ENCODE measurements at places on chromosomes 11 and 22. TPM values are rescaled to one million over a fixed set of nuclear protein-coding genes. Genes with fewer than 3 reads are reported as not detected.
A peak's percentile ranks its signal among the peaks of the same experiment; 100 is the strongest.

DNA sequence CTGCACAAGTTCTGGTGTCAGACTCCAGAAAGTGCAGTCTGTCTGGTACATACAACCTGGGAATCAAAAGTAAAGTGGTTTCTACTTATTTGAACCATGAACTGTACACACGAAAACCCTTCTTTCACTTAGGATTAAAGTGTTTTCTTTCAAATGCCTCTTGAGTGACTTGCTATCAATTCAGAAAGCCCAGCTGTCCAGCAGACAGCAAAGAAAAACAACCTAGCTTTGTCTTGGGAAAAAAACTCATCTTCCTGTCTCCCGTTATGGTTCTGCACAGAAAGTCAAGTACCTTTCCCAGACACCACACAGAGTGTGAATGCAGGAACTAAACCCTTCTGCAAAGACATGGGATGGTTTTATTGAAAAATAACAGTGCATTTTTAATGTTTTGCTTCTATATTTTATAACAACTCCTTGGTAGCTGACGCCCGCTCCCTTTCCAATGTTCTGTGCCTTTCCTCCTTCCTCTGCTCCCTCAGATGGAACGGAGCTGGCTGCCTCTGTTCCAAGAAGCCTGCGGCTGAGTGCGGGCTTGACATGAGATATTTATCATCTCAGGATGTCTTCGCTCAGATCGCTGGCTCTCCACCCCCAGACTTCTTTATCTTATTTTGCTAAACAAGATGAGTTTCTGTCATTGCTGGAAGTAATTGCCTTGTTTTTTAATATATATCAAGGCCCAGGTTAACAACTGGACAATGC, 322.3 kb upstream of the B3GAT1 start:
- no peak for DNase-seq

- no peak for DNase-seq
Measured at GRCh38 chr11:41786087-41786486, 326.6 kb upstream of the LRRC4C start.

DNA sequence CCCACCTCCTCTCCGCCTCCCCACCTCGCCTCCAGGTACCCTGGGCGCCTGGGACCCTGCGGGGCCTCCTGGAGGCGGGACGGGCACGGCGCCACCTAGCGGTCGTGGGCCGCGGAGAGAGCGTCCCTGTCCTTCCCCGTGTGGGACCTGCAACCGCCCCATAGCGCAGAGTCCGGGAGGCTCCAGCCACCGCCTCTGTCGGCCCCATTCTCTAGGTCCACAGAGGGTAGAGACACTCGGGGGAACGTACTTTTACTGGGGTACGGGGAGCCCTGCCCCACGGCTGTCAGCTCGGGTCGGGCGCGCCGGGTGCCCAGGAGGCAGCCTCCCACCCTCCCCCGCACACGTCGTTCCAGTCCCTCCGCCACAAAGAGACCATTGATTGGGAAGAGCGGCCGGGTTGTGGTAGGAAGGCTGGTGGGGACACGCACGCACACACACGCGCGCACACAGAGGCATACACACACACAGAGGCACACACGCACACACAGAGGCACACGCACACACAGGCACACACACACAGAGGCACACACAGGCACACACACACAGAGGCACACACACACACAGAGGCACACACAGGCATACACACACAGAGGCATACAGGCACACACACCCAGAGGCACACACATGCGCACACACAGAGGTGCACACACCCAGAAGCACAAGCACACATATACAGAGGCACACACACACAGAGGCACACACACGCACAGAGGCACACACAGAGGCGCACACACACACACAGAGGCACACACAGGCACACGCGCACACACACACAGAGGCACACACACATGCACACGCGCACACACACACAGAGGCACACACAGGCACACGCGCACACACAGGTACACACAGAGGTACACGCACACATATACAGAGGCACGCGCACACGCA, 12.6 kb upstream of the NECTIN1 start:
- no peak for DNase-seq

- DNase-seq: peak; percentile 57
Measured at GRCh38 chr11:71489311-71490043, 36.5 kb downstream of the NADSYN1 start.

The TREH gene
- 0.09 TPM for polyA plus RNA-seq

The CXCR5 gene
- polyA plus RNA-seq: not detected

- no peak for DNase-seq
Measured at GRCh38 chr22:26953012-26953883, 295.9 kb downstream of the MIAT start.

DNA sequence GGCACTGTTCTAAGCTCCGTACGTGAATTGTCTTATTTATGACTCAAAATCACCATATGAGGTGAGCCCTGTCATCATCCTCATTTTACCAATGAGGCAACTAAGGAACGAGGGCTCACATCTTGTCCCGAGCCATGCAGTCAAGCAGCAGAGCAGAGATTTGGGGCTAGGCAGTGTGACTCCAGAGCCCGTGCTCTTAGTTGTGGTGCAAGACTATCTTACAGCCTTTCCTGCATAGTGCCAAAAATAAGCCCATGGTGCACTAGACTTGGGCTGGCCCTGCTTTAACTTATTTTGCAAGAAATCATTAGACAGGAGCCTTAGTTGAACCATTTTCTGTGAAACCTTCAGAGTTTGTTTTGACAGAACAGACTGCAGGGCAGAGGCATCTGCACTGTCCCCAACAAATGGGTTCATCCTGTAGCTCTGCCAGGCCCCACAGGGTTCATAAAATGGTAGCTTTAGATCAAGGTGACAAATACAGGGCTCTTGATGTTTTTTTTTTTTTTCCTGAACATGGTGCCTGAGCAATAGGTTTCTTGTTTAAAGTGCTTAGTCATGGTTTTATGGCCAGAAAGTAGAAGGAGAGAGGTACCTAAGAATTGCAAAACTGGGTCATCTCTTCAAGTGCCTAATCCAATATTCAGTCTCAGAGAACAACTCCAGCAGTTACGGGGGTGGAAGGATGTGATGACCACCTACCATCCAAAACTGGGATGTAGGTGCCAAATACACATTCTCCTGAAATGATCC, 56.6 kb downstream of the BMAL1 start:
- no peak for DNase-seq

DNA sequence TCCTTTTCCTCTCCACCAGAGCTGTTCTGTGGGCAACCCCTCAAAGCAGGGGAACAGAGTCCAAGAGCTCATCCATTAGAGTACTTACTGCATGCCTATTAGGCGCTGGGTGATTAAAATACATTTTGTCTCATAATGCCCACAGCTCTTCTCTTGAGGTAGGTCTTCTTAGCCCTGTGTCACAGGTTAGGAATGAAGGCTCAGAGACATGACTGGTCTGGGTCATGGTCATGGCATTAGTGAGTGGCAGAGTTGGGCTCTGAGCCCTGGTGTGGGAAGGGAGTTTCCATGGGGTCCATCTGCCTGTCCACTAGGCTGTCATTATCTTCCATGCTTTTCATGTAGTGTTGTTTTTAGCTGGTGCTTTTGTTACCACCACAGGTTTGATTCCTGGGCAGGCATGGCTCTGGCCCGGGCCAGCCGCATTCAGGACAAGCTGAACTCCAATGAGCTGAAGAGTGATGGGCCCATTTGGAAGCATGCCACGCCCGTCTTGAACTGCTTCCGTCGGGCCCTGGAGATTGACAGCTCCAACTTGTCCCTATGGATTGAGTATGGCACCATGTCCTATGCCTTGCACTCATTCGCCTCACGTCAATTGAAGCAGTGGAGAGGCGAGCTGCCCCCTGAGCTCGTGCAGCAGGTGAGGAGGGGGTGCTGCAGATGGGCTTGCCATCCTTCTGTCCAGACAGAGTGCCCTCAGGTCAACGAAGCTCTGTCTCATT, 76.1 kb downstream of the CABIN1 start:
- no peak for DNase-seq

The BTBD18 gene
- not detected for polyA plus RNA-seq

The LINC01488 gene
- not detected for polyA plus RNA-seq

DNA sequence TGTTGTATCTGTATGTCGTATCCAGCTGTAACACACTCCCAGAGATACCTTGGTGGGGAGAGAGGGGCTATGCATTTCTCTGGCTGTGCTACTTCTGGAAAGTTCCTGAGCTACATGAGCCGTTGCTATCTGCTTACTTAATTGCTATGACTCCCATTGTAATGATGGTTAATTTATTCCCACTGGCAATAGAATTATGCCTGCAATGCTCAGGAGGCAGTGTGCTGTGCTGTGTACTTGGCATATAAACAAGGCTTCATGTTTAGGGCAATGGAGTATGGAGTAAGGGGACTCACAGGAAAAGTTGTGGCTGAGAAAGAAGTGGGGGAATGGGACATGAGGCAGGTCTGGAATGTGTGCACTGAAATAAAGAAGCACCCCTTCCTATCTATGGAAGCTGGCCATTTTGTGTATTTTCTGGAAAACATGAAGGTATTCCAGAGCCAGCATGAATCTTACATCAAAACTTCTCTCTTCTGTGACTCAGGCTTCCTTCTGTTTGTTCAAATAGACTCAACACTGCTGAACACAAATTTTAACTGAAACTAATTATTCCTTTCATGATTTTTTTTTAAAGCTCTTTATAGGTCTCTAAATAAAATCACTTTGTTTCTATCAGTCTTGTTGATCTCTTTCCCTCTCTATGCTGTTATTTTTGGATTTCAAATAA, 40.6 kb downstream of the CD44 start:
- no peak for DNase-seq

GRCh38 chr11:114138411-114138810, 78.9 kb downstream of the ZBTB16 start:
- no peak for DNase-seq

The VPS37C gene
- 11.1 TPM for polyA plus RNA-seq

GRCh38 chr22:31230871-31231621, 18.9 kb downstream of the LIMK2 start:
- peak; percentile 21 for DNase-seq

The OR2AT4 gene
- polyA plus RNA-seq: not detected

DNA sequence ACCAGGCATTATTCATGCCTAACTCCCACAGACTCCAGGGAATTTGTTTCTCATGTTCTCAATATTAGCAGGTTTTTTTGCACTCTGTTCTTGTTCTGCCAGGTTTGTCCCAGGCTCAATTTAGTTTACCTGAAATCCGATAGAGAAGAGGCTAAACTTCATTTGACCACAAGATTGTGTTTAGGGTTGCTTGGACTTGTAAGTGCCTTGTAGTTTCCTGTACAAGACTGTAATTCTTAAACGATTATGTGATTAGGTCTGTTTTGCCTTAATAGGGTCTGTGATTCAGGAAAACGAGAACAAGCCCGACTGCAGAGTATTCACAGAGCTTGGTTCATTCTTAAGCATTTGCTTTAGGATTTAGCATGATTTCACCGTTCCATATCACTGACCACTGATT, 1.8 kb downstream of the PRSS23 start:
- peak; percentile 71 for DNase-seq

DNA sequence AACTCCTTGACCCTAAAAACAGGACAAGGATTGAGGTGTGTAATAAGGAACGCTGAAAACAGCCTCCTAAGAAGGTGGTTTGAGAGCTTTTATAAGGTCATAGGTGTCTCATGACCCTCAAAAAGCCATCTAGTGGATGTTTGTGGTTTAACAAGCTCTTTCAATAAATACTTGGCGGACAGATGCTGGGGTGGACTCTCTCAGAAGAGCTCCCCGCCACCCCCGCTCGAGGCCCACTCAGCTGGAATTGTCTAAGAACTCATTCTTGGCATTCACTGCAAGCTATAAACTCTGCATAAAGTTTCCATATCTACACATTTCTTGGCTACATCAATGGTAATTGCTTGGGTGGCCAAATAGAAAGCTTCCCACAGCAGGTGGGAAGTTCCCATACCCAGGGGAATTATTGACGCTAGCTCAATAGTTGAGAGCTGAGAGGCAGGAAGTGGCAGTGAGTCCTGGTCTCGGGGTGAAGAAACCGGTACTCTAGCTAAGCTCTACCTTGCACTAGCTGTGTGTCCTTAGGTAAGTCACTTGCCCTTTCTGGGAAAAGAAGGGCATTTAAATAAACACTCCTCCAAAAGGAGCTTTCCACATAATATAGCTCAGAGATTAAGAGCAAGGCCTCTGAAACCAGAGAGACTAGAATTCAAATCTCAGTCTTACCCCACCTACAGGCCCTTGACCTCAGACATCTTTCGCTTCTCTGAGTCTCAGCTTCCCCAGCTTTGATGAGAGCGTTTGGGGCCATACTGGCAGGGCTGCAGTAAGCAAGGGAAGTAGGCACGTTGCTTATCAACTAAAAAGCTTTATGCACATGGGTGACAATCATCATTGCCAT, 6.4 kb downstream of the MS4A15 start:
- DNase-seq: no peak

The SYT7 gene
- polyA plus RNA-seq: 1.5 TPM

DNA sequence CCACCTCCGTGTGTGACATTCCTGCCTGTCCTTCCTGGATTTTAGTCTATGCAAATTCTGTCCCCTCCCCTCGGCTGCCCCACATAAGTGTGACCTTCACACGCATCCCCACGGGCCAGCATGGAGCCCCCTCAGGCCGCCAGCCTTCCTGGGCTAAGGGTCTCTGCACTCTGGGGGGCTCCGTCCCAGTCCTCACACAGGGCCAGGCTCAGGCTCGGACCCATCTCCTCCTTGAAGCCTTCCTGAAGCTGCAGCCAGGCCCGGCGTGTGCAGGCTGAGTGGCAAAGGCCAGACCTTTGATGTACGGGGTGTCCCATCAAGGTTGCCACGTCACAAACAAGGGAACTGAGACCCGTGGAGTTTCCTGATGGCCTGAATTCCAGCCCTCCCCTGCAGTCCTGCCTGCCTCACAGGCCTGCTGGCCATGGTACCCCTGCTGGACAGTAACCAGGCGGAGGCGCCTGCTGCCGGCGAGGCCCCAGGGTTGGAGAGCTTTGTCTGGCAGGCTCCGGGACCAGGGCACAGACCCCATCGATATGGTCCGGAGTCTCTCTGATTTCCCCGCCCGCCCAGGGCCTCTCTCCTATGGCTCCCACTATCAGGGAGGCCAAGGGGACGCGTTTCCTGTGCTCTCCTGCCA, 791.7 kb downstream of the BRD1 start:
- no peak for DNase-seq

DNA sequence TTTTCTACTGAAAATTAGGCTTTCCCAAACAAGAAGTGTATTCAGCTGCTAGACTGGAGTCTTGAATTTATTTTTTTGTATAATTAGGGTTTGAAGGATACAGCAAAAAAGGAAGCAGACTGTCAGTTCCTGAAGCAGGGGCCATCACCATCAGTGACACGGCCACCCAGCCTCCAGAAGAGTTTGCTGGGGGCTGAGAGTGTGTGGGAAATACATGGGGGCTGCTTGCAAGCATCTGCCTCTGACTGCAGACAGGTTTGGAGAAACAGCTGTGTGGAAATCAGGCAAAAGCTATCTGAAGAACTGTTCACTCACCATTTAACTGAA, 23.0 kb downstream of the FZD4 start:
- DNase-seq: no peak

DNA sequence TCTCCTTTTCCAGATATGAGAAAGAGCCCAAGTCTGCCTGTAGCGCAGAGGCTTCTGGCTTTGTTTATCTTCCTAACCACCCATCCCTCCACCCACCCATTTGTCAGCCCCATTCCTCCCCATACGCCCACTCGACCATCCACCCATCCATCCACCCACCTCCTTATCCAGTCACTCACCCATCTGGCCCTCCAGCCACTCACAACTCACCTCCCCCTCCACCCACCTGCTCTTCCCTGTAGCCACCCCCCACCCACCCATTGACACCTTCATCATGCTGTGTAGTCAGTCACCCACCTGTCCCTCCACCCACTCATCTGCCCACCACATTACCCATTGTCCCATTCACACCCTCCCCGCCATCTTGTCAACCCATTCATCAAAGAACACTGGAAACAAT, 5.5 kb downstream of the CST6 start:
- no peak for DNase-seq
